A172 (cell line): ENCODE measurements at places on chromosomes 11 and 22.

- no peak for DNase-seq
Measured at GRCh38 chr11:128246810-128247594, 340.4 kb downstream of the ETS1 start.

GRCh38 chr11:35308157-35308556 lies 111.2 kb downstream of the SLC1A2 start:
- DNase-seq: no peak

GRCh38 chr22:26743149-26743548 lies 85.8 kb downstream of the MIAT start:
- DNase-seq: no peak

DNA sequence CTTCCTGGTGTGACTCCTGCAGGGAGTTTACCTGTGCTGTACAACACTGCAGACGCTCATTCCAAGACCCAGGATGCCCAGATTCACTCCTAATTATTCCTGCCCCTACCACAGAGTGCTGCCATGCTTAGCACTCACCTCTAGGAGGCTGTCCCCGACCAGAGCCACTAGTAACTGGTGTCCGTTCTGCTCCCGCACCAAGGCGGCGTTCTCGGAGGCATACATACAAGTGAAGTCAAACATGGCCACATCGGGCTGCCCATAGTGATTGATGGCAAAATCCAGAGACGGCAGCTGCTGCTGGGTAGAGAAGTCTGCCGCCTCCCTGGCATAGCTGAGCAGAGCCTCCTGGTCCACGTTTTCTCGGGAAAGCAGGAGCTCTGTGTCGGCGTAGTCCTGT lies 122.3 kb upstream of the BID start:
- no peak for DNase-seq

GRCh38 chr22:27541836-27542235 lies 259.7 kb downstream of the MN1 start:
- no peak for DNase-seq

- DNase-seq: no peak
Measured at GRCh38 chr22:42814215-42814614, 42.9 kb downstream of the ARFGAP3 start.

- no peak for DNase-seq
Measured at GRCh38 chr11:37422511-37422910, 824.5 kb upstream of the RAG2 start.

DNA sequence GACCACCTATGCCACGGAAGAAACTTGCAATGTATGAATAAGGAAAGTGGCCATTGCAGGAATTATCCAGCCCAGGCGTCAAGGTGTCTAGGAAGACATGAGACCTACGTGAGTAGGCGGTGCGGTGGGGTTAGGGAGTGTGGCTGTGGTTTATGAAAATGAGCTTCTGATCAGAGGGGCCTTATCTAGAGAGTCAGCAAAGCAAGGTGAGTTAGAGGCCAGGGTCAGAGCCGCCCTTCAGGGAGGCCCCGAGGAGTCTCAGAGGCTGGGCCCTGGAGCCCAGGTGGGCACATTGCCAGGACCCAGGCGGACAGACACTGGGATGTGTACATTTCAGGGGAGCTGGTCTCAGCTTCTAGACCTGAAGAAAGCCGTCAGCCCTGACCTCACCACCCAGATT lies 13.8 kb upstream of the LINC01488 start:
- DNase-seq: no peak

DNA sequence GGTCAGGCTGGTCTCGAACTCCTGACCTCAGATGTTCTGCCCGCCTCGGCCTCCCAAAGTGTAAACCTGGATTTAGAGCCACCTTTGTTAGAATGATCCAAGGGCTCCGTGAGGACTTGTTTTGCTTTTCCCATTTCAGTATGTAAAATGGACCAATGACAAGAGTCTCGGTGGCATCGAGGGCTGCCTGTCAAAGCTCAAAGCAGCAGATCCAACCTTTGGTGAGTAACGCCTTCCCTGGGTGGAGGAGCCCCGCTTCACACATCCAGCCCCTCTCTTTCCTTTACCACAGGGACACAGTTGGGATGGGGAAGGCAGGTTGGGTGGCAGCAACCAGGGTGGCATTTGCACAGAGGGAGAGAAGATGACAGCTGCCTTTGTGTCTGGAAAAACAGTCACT lies 4.4 kb downstream of the TTC38 start:
- no peak for DNase-seq

DNA sequence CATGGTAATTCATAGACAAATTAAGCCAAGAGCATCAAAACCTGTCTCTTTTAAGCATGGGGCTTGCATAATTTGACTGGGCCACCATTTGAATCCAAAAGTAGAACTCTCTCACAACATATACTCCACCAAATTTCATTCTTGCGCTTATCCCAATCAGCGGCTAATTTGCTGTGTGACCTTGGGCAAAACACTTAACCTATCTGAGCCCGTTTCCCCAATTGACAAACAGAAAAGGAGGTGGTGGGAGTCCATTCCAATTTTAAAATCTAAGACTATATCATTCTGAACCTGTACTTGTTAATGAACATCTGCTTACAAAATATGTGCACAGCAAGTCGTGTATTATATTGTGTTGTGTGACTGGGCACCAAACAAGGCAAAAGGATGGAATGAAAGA lies 338.1 kb upstream of the NARS2 start:
- no peak for DNase-seq

DNA sequence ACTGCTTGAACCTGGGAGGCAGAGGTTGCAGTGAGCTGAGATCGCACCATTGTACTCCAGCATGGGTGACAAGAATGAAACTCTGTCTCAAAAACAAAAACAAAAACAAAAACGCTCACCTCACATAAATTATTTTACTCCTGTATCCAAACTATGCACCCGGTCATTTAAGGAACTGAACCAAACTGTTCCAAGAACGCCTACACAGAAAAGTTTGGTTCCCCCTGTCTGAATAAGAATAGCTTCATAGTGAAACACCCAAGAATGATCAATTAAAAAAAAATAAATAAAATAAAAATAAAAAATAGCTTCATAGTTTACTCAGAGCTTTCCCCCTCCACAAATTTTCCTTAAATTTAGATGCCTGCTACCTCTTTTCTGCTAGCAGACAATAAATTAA lies 13.7 kb downstream of the NUP98 start:
- no peak for DNase-seq

DNA sequence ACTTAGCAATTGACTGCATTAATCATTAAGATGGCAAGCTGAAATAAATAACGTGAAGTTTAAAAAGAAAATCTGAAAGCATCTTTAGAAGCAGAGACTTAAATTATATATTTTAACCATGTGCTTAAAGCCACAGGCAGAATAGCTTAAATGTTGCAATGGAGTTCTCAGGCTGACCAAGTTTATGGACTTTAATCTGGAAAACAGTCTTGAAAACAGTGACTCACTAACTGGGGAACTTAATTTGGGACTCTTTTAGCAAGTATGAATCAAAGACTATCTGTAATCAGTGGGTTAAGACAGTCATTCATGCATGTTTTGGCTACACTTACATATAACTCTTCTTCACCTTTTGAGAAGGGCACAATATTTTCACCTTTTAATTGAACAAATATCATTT lies 12.6 kb upstream of the GLYATL1 start:
- no peak for DNase-seq

- DNase-seq: no peak
Measured at GRCh38 chr11:67452141-67452952, at the start of gene GPR152. GPR152 (minus strand) TSS chr11:67452729; CDS start chr11:67452724, 5 bp downstream.

DNA sequence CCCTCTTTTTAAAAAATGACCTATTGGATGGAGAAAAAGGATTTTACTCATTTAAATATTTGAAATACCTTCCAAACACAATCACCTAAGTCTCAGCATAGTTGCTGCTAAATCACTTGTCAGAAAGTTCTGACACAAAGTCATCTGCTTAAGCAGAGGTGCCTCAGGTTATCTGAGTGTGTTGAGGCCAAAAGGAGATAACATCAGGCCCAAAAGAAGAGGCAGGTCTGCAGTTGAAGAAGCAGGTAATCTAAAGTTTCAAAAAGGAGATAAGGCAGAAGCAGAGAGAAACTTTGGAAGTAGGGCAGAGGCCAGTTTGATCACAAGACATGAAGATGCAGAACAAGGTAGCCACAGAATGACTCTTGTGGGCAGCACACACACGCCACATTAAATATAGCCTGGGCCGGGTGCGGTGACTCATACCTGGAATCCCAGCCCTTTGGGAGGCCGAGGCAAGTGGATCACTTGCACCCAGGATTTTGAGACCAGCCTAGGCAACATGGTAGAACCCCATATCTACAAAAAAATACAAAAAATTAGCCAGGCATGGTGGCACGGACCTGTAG lies 175.7 kb upstream of the API5 start:
- no peak for DNase-seq

DNA sequence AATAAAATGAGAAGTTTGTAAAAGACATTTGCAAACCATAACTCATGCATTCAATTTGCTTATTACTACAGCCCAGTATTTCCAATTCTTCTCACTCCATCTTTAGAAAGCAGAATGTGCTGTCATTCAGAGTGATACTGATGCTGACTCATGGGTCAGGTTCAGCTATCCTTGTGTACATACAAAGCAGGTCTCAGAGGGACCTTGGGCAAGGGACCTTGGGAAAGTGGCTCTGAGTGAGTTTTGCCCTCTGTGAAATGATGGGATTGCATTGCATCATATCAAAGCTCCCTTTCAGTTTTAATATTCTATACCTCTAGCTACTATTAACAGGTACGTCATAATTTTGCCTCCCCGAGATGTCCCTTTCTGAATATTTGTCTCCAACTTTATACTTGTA lies 848.7 kb downstream of the OPCML start:
- DNase-seq: no peak

GRCh38 chr22:17773606-17774205 lies 563 bp downstream of the BID start:
- DNase-seq: no peak
